SK-N-MC (cell line): ENCODE measurements at places on chromosomes 3 and 15.

DNA sequence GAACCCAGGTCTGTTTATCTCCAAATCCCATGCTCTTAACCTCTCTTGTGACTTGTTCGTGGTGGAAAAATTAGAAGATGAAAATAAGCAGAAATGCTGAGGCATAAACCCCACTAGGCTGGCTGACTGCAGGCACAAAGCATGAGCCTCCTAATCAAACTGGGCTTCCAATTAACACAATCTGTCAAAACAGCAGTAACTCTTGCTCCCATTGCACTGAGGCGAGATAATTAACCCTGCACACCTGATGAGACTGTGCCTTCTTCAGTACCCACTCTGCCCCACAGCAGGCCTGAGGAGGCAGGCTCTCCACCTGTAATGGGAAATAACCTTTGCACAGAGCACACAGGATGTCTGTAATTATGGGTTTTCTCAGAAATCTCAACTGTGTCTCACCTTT is 284.4 kb upstream of the WNT5A start:
- no peak for DNase-seq

GRCh38 chr15:36601952-36602351 is 22.5 kb downstream of the CDIN1 start:
- no peak for DNase-seq

DNA sequence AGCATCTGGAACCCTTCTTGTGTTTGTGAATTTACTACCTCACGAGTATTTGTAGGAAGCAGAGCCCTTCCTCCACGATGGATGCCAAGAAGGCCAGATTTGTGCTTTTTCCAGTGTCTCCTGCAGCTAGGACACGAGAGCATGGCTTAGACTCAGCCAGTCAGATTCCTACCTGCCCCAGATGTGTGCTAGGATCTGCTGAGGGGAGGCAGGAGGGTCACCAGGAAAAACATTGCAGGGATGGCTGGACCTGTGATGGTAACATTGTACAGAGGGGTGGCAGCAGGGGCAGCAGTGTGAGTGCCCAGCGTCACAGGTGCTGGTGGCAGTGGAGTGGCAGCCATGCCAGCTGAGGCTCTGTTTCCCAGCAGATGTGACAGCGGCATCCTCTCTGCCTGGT is 285.3 kb downstream of the FAM43A start:
- DNase-seq, result no peak

- no peak for DNase-seq
Observed at GRCh38 chr3:196965112-196965803, 3.4 kb downstream of the PIGZ start.

DNA sequence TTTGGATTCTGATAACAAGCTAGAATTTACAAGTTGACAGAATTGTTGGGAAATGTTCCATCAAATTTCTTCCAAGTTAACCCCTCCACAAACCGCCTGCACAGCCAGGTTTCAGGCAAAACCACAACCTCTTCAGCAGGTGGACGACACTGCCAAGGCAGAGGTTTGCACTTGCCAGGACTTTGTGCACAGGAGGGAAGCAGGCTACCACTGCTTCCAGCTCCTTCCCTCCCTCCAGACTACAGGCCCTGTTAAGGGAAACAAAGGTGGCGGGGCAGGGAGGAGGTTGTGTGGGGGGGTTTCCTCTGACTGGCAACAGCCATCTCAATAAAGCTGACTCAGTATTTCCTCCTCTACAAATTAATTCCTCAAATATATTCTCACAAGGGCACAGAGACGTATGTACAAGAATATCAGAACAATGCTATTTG is 42.2 kb downstream of the TBC1D2B start:
- no peak for DNase-seq

GRCh38 chr15:35854316-35854715 is 308.4 kb upstream of the DPH6 start:
- no peak for DNase-seq

GRCh38 chr3:186960347-186960746 is 30.0 kb downstream of the ST6GAL1 start:
- no peak for DNase-seq
